ENCODE measurements at places on chromosomes 16 and 17.

DNA sequence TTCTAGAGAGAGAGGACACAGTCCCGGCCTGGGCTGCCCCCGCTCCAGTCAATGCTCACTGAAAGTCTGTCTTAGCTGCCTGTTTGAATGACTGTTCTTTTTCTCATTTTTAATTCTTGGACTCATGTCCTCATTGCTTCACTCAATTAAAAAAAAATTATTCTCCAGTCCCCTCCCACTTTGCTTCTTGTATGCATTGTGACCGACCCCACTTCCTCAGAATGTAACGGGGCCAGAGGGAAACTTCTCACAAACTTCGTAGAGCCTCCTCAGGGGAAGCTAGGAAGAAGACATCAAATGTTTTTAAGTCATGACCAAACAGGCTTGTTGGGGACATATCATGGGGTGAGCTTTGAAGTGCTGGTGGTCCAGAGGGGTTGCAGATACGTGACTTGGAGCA, 113.2 kb downstream of the CCDC182 start:
- DNase-seq, result no peak
- H3K27ac ChIP-seq, result no peak overlapping the region
- no peaks in the 10 kb centered on the region for H3K27me3 ChIP-seq
- H3K36me3 ChIP-seq, result no peaks in the 10 kb centered on the region
- no peak overlapping the region for H3K4me3 ChIP-seq

- H3K4me3 ChIP-seq, result no peak overlapping the region
- DNase-seq, result no peak
- H3K27ac ChIP-seq, result no peak overlapping the region
- H3K27me3 ChIP-seq, result no peaks in the 10 kb centered on the region
- no peaks in the 10 kb centered on the region for H3K4me1 ChIP-seq
Measured at GRCh38 chr17:72079700-72080099, 41.1 kb upstream of the SOX9 start.

- DNase-seq, result no peak
- no peaks in the 10 kb centered on the region for H3K27me3 ChIP-seq
- H3K4me1 ChIP-seq, result no peaks in the 10 kb centered on the region
- no peak overlapping the region for H3K27ac ChIP-seq
- H3K4me3 ChIP-seq, result no peak overlapping the region
Measured at GRCh38 chr17:7078711-7079110, 1.3 kb downstream of the CLEC10A start.

GRCh38 chr16:79451196-79451816, 149.2 kb downstream of the MAF start:
- no peaks in the 10 kb centered on the region for H3K27me3 ChIP-seq
- no peak for DNase-seq
- no peak overlapping the region for H3K27ac ChIP-seq
- H3K36me3 ChIP-seq, result no peaks in the 10 kb centered on the region
- H3K4me3 ChIP-seq, result no peak overlapping the region

DNA sequence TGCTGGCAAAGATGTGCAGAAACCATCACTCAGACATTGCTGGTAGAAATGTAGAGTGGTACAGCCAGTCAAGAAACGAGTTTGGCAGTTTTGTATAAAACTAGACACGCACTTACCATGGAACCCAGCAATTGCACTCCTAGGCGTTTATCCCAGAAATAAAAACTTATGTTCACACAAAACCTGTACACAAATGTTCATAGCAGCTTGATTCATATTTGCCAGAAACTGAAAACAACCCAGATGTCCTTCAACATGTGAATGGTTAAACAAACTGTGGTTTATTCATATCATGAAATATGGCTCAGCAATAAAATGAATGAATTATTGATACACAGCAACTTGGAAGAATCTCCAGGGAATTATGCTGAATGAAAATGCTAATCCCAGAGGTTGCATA, 570.0 kb downstream of the CDH13 start:
- no peak overlapping the region for H3K4me3 ChIP-seq
- H3K4me1 ChIP-seq, result no peaks in the 10 kb centered on the region
- no peaks in the 10 kb centered on the region for H3K36me3 ChIP-seq
- H3K27ac ChIP-seq, result no peak overlapping the region
- no peak for DNase-seq

DNA sequence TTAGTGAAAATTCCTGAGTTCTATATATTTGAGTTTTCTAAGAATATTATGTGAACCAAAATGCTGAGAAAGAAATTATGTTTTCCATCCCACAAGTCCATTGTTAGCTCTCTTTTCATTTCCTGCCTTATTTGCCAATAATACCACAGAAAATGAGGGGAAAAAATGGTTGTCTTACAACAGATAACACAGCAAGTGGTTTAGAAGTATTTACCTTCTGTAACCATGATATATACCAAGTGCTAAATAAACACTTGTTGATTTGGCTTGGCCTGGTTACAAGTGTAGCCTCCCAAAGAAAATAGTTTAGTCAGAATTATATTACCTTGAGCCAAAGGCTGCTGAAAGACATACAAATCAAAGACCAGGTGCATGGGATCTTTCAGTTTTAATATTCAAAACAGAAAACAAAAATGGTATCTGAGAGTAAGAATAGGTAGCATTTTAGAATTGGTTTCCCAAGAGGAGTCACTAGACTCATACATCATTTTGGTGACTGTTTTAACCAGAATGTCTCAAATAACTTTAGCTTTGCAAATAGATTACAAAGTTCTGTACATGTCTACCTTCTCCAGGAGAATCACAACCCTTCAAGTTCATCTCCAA, 439.8 kb upstream of the DYNLRB2 start:
- H3K4me3 ChIP-seq, result no peak overlapping the region
- no peaks in the 10 kb centered on the region for H3K36me3 ChIP-seq
- no peak for DNase-seq
- H3K27ac ChIP-seq, result no peak overlapping the region
- no peaks in the 10 kb centered on the region for H3K27me3 ChIP-seq

DNA sequence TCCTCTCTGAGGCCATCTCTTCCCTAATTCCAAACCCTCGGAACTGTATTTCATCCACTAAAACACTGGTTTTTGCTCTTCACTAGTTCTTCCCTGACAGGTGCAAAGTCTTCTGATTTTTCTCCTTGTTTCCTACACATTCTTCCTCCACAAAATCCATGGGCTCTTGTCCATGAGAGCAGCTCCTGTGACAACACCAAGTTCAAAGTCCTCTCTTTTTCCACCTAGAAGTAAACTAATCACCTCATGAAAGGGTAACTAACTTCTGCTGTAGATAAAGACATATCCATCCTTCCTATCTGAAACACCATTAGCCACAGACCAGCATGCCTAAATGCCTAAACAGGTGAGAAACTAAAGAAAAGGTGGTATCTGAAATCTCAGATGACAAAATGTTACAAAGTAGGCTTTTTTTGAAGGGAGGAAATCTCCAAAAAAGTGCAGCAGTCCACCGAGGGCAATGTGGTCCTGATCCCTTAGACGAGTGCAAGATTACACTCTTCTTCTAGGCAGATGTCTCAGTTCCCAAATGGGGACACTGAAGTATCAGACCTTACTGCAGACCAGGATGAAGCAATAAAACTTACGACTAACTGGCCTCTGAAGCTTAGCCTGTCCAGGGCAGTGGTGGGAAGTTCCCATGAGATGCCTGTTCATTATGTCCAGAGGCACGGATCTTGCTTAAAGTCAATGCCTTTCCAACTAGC, 2.8 kb downstream of the PIP4K2B start:
- no peaks in the 10 kb centered on the region for H3K36me3 ChIP-seq
- no peak overlapping the region for H3K4me3 ChIP-seq
- no peaks in the 10 kb centered on the region for H3K27me3 ChIP-seq

GRCh38 chr16:12078405-12079280, 102.1 kb downstream of the SNX29 start:
- no peak for DNase-seq
- no peak overlapping the region for H3K27ac ChIP-seq
- no peaks in the 10 kb centered on the region for H3K4me1 ChIP-seq
- H3K27me3 ChIP-seq, result no peaks in the 10 kb centered on the region

DNA sequence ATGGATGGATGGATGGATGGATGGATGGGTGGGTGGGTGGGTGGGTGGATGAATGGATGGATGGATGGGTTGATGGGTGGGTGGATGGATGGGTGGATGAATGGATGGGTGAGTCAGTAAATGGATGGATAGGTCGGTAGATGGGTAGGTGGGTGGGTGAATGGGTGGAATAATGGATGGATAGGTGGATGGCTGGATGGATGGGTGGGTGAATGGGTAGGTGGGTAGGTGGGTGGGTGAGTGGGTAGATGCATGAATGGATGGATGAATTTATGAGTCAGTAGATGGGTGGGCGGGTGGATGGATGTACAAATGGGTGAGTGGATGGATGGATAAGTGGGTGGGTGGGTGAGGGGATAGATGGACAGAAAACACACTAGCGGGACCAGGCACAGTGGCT, 4.9 kb downstream of the ZG16B start:
- no peaks in the 10 kb centered on the region for H3K36me3 ChIP-seq
- H3K27me3 ChIP-seq, result peaks cover 20% of the 10 kb centered on the region
- DNase-seq, result no peak
- H3K4me3 ChIP-seq, result no peak overlapping the region

DNA sequence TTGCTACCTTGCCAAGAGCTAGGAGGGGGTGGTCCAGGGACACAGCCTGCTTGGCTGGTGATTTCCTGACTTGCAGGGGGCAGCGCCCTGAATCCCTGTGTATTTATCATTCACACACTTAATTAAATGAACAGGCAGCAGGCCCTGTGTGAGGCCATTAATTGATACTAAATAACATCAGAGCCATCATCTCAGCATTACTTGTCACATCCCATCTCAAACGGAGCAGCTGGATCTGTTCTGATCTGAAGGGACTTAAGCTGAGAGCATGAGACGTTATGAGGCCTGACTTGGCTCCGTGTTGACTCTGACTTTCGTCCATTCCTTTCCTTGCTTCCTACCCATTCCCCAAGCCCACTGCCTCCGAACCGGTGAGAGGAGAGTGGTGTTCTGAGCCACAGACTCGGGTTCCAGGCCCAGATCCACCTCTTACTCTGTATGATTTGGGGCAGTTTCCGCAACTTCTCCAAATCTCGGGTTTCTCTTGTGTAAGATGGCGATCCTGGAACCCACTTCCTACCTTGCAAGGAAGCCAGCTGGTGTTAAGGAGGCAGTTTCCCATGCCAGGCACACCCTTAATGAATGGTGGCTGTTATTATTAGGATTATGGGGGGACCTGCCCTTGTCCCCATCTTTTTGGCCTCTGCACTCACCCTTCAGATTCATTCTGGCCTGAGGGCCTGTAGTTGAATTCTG, 33.8 kb downstream of the CACNA1G start:
- no peaks in the 10 kb centered on the region for H3K36me3 ChIP-seq
- H3K4me3 ChIP-seq, result no peak overlapping the region
- no peaks in the 10 kb centered on the region for H3K27me3 ChIP-seq

DNA sequence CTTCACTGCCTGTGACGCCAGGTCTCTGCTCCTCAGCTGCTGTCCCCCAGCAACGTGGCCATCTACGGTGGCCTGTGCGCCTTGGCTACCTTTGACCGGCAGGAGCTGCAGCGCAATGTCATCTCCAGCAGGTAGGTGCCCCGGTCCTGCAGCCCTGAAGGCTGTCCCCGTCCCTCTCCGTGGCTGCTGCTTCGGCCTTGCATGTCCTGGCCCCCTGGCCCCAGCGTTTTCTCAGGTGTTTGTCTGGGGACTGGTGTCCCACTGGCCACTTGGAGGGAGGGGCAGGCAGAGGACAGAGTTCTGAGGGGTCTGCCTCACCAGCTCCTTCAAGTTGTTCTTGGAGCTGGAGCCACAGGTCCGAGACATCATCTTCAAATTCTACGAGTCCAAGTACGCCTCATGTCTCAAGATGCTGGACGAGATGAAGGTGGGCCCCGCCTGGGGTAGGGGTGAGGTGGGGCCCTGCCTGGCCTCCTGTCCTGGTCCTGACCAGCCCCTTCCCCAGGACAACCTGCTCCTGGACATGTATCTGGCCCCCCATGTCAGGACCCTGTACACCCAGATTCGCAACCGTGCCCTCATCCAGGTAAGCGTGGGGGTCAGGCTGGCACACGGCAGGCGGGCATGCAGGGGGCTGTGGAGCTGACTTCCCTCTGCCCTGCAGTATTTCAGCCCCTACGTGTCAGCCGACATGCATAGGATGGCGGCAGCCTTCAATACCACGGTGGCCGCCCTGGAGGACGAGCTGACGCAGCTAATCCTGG, 4.4 kb downstream of the GPS1 start:
- H3K27me3 ChIP-seq, result no peaks in the 10 kb centered on the region
- H3K36me3 ChIP-seq, result no peaks in the 10 kb centered on the region
- peaks cover 28% of the 10 kb centered on the region for H3K4me1 ChIP-seq
- DNase-seq, result no peak
- no peak overlapping the region for H3K27ac ChIP-seq

DNA sequence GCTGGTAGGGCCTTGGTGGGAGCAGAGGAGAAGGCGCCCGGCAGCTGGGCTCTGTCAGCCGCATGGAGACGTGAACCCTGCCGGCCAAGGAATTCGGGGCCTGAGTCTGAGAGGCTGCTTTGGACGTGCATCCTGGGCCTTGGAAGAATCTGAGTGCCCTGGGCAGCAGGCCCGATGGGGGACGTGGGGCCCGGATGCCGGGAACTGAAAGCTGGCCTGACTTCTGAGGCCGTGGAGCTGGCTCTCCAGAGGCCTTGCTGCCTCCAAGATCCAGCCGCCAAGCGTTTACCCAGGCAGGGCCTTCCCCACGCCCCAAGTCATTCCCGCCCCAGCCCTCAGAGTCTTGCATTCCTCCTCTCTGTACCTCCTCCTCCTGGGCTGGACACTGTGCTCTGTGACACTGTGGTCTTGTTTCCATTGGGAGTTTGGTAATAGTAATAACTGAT, 37.2 kb downstream of the NKD1 start:
- peak; percentile 34 for DNase-seq
- H3K4me1 ChIP-seq, result no peaks in the 10 kb centered on the region
- H3K27ac ChIP-seq, result no peak overlapping the region

DNA sequence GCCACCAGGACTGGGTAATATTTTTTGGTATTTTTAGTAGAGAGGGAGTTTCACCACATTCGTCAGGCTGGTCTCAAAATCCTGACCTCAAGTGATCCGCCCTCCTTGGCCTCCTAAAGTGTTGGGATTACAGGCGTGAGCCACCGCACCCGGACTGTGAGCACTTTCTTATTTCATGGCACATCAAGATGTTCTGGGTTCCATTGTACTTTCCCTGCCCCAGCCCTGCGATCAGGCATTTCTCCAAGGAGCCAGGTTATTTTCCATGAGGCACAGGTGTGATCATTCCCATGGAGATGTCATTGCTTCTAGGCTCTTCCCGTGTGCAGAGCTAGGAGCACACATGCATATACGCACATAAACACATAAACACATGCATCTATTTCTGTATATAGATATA, 2.6 kb upstream of the ANKRD40CL start:
- no peak for DNase-seq
- H3K4me3 ChIP-seq, result no peak overlapping the region
- no peak overlapping the region for H3K27ac ChIP-seq
- no peaks in the 10 kb centered on the region for H3K27me3 ChIP-seq
- no peaks in the 10 kb centered on the region for H3K36me3 ChIP-seq
- no peaks in the 10 kb centered on the region for H3K4me1 ChIP-seq

Data from adrenal gland (tissue), 19 donors.